ENCODE measurements at places on chromosomes 7 and 10.

DNA sequence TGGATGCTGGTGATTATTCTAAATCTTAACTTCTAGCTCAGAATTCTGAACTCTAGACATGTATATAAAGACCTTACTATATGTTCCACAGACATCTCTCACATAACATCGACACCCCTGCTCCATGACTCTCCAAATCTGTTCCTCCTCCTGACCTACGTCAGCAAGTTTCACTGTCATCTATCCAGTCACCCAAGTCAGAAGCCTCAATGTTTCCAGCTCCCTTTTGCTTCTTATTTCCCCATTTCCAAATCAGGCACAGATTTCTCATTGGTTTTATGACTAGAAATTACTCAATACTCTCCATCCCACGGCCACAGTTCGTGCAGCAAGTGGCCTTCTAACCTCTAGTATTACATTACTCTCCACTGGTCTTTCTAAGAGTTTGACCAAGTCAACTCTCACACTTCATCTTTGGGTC lies 28.5 kb downstream of the EPC1 start:
- peak; percentile 71 for DNase-seq

GRCh38 chr7:39624935-39625694 lies 1.7 kb downstream of the RALA start:
- DNase-seq, result peak; percentile 88

DNA sequence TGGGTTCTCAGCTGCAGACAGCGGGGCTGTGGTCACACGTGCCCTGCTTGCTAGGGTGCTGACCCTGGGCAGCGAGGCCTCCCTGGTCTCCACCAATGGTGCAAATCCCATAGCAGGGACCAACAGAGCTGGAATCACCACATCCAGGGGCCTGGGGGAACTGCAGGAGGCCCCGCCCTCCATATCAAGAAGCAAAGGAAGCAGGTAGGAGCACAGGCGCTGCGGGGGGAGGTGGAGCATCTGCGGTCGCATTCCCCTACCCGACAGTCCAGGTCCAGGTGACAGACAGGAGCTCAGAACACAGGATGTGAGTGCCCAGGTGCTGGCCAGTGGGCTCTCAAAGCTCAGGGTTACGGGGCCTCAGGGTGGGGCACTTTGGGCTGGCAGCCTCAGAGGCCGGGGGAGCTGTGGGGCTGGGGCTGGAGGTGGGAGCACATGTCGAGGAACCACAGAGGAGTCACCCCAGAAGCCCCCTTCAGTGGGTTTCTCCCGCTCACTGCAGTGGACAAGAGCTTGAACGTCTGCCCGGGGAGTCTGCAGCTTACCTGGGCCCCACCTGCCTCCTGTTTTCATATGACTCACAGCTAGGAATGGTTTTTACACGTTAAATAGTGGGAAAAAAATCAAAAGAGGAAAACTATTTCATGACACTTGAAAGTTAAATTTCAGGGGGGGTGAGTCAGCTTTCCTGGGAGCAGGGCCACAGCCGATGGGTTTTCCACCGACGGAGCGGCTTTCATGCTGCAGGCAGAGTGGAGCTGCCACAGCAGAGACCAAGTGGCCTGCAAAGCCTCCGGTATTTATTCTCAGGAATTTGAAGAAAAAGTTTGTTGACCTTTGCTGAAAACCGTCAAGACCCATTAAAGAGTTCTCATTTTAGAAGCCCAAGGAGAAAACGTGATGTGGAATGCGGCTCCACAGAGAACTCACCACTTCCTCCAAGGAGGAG lies 148.7 kb upstream of the PPP2R2D start:
- DNase-seq, result no peak

- DNase-seq, result no peak
Measured at GRCh38 chr7:21538936-21539495, 3.8 kb upstream of the DNAH11 start.

Data from fibroblast of gingiva (primary cell).